Colonic mucosa (tissue), 4 donors: ENCODE measurements at places on chromosomes 3 and 15.

DNA sequence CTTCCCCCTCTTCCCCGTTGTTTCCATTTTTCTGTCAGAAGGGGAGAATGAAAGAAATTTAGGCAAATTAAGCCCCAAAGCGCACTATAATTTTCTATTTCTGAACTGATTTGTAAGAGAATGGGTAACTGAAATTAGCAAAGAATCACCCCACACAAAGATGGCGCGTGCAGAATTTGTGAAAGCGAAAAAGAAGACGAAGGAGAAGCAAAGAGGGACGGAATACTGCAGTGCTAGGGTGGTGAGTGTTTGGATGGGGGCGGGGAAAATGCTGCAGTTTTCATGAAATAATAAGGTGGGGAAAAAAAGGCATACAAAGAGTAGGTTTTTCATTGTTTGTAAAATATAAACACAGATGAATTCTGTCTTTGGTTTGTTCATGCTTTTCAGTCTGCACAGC is 4.6 kb upstream of the CTNNB1 start:
- DNase-seq, result no peak

DNA sequence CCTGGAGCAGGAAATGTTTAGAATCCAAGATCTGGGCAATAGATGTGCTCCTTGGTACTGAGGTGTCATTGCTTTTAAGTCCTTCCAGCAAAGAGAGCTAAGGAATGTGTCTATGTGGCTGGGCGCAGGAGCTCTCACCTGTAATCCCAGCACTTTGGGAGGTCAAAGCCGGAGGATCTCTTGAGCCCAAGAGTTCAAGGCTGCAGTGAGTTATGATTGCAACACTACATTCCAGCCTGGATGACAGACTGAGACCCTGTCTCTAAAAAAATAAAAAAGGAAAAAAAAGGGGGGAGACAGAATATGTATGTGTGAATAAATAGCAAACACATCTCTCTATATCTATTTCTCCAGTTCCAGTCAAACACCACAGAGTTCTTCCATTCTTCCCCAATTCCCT is 4.3 kb upstream of the GPR62 start:
- no peak for DNase-seq

DNA sequence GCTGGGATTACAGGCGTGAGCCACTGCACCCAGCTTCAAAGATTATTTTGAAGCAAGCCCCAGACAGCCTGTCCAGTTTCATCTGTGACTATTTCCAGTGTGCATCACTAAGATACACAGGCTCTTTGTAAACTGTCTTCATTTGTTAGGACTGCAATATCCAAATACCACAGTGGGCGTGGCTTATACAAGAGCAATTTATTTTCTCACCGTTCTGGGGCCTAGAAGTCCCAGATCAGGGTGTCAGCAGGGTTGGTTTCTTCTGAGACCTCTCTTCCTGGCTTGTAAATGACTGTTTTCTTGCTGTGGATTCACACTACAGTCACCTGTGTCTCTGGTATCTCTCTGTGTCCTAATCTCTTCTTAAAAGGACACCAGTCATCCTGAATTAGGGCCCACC is 59.7 kb downstream of the RLBP1 start:
- DNase-seq, result no peak

DNA sequence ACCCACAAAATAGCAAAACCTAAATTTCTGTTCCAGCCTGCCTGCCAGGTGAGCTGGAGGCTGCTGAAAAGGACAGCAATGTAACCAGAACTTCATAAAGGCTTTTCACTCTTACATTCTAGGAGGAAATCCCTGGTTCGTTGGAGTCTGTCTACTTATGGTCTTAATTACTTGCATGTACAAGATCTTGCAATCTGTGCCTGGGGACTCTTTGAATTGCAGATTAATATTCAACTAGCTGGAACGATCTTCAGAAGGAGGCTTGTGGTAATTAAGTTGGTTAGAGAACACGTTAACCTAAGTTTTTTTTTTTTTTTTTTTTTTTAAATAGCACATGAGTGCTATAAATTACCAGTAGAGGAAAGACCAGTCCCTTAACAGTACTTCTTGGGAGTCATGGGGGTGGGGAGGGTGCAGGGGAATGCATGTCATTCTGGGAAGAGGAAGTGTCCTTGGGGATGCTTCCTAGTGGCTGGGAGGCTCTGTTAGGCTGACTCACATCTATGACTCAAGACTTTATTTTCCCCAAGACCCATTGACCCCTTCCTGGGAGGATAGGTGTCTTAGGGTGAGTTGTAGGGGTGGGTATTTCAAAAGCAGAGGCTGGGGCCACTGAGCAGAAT is 139.8 kb downstream of the RAB11A start:
- peak; percentile 80 for DNase-seq

GRCh38 chr3:58072763-58073130 is 64.5 kb downstream of the FLNB start:
- DNase-seq, result no peak

DNA sequence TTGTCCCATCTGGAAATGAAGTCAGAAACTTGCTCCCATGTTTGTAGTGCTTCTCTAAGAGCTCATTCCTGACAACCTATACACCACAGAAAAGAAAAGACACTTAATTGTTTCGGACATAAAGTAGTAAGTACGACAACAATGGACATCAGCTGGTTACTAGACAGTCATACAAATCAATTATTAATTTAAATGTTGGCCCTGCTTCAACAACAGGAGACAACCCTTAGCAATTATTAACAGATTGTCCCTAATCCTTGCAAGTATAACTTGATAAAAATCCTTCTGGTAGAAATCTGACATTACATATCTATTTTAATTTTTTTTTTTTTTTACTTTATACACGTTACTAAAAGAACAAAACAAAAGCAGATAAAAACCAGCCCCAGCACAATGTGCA is 29.8 kb downstream of the ERICH6 start:
- no peak for DNase-seq

DNA sequence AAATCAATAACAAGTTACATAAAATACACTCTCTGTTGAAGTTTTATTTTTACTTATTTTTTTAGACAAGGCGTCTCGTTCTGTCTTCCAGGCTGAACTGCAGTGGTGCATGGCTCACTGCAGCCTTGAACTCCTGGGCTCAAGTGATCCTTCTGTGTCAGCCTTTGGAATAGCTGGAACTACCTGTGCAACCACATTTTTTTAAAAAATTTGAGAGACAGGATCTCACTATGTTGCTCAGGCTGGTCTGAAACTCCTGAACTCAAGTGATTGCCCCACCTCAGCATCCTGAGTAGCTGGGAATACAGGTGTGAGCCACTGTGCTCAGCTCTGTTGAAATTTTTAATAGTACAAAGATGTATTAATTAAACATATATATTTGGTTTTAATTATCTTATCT is 614.3 kb upstream of the ARRDC4 start:
- no peak for DNase-seq

DNA sequence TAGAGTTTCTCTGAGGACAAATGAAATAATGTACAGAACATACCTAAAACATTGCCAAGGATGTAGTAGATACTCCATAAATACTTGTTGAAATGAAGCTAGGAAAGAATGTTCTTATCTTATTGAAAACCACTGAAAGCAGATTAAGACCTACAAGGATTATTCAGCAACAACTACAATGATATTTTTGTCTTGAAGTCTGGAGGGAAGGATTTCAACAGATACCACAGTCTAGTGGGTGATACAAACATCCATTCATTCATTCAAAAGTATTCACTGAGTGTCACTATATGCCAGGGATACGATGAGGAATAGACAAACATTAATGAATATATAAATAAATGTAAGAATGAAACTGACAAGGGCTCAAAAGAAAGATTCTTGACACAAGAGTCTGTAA is 74.7 kb upstream of the THBS1 start:
- no peak for DNase-seq

DNA sequence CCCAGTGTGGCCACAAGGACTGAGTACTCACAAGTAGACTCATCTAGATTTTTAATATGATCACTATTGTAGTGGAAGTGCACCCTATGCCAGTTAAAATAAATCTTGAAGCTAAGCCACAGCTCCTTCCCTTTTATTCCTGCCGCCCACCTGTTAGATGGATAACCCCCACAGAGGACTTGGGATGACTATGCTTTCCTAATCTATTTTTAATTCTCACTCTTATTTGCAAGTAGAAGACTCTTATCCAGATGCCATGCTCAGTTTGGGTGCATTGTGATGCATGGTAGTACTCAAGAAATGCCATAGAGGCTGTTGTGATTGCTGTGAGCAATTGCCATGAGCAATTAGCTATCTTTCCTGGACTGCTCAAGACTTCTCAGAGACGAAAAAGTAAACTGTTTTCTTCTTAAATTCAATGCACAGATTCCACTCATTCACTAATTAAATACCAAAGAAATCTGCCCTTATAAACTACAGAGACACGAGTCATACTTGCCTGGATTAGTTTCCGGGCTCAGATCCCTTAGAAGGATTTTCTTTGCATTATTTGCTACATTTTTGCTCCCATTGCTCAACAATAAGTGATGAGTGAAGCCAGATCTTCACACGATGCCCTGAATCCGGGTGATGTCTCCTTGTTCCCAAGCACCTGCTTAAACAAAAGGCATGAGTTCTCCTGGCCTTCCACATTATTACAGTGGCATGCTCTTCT is 472.1 kb downstream of the SOX2 start:
- no peak for DNase-seq

- DNase-seq, result no peak
These were observed 96.8 kb downstream of the ZNF385D start for GRCh38 chr3:21654241-21654640.

DNA sequence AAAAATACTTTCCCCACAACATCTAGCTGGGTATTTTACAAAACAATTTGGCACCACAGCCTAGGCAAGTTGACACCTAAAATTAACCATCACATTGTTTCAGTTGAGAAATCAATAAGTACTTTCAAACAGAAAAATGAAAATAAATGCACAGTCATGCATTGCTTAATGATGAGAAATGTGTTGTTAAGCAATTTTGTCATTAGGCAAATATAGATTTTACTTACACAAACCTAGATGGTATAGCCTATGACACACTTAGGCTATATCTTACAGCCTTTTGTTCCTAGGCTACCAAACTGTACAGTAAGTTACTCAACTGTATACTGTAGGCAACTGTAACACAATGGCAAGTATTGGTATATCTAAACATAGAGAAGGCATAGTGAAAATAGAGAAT is 608.6 kb upstream of the BCHE start:
- no peak for DNase-seq

- no peak for DNase-seq
These were observed 60.1 kb downstream of the SUMF1 start for GRCh38 chr3:4406746-4407568.

GRCh38 chr15:101198031-101198575 is 53.7 kb downstream of the CHSY1 start:
- no peak for DNase-seq

DNA sequence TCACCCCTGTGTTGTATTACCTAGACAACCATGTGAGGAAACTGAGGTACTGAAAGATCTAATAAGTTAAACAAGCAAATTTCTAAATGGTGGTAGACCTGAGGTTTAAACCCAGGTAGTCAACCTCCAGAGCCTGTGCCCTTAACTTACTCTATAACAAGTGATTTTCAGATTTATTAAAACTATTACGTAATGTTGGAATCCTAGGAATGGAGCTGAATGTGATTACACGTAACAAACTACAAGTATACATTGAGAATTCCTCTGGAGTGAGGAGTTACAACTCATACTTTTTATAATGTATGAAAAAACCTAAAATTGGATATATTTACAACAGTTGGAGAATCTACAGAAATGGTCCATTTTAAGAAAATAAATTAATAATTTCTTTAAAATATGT is 18.0 kb downstream of the FAM98B start:
- no peak for DNase-seq

- DNase-seq, result no peak
These were observed 1.3 kb upstream of the TMIE start for GRCh38 chr3:46699676-46700523.

DNA sequence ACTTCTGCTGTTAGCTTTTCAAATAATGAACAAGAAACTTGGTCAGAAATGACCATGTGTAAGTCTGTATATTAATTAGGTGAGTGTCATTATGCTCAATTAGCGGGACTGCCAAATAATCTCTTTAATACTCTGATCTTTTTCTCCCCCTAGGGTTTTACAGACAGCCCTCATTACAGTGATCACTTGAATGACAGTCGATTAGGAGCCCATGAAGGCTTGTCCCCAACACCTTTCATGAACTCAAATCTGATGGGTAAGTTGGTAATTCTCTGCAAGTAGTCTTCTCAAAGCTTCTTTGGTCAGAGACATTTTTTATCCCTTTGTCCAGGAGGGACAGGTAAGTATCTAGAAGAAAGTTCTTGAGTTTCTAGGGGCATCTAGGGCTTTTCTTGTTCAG is 173.2 kb downstream of the TCF12 start:
- DNase-seq, result no peak

- DNase-seq, result no peak
These were observed 150.8 kb downstream of the MEGF11 start for GRCh38 chr15:66102563-66103292.

DNA sequence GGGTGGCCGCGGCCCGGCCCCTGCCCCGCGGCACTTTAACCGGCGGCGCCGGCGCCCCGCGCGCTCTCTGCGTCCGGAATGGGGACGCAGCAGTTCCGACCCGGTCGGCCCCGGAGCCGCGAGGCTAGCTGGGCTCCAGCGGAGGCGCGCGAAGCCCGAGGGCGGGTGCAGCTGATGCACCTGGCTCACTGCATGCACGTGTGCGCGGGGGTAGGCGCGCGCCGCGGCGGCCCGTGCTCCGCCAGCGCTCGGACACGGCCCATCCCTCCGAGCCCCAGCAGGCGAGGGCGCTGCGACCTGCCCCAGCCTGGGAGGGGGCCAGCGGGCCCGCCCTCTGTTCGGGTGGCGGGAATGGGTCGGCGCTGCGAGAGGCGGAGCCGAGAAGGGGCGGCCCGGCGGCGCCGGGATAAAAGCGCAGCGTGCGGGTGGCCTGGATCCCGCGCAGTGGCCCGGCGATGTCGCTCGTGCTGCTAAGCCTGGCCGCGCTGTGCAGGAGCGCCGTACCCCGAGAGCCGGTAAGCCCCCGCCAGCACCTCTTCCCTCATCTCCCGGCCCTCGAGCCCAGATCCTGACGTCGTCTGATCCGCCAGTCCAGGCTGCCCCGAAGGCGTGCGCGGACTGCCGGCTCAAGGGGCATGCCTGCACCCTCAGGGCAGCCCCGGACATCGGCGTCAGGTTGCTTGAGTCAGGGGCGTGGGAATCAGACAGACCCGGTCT is at the start of the genes CHDH and IL17RB:
Gene CHDH (minus strand): TSS at position 286 of the 717 bp plus-strand sequence. CDS start 22,411 bp downstream, outside the sequence.
Gene IL17RB (plus strand): TSS at position 435 of the 717 bp plus-strand sequence. CDS start 21 bp downstream, at position 456.
- DNase-seq, result peak; percentile 86

DNA sequence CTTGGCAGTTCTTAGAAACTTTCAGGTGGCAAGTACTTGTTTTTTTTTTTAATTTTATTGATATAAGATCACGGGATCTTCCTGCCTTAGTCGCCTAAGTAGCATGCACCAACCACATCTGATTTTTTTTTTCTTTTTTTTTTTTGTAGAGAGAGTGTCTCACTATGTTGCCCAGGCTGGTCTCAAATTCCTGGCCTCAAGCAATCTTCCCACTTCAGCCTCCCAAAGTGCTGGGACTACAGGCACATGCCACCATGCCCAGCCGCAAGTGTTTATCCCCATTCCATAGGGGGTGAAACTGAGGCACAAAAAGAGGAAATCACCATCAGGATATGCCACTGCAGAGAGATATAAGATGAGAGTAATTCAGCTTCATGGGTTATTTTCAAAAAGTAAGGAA is 102.9 kb downstream of the IGF2BP2 start:
- no peak for DNase-seq

- DNase-seq, result no peak
These were observed 35.3 kb upstream of the PPP2R3A start for GRCh38 chr3:135930255-135930654.
